Activated naive CD8-positive, alpha-beta T cell treated with anti-CD3 and anti-CD28 coated beads, Interleukin-2, amount 10 ng/mL, durations not matched to agents 7 days and 5 days (primary cell): ENCODE measurements at places on chromosomes 5 and 9.

DNA sequence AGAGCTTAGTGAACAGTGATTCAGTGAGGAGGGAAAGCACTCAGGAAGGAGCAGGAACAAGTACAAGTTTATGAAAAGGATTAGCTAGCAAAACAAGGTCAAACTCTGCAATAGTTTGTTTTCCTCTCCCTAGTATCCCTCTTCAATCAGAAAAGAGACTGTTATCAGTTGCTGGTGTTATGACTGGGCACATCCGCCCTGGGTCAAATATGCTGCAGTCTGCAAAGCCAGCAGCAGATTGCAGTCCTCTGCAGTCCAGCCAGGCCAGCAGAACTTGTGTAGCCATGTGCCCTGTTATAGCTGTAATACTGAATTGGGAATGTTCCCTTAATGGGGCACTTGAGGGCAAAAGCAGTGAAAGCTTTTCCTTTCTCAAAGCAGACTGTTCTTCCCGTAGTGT lies 12.0 kb downstream of the PCDHAC2 start:
- no peak for DNase-seq

DNA sequence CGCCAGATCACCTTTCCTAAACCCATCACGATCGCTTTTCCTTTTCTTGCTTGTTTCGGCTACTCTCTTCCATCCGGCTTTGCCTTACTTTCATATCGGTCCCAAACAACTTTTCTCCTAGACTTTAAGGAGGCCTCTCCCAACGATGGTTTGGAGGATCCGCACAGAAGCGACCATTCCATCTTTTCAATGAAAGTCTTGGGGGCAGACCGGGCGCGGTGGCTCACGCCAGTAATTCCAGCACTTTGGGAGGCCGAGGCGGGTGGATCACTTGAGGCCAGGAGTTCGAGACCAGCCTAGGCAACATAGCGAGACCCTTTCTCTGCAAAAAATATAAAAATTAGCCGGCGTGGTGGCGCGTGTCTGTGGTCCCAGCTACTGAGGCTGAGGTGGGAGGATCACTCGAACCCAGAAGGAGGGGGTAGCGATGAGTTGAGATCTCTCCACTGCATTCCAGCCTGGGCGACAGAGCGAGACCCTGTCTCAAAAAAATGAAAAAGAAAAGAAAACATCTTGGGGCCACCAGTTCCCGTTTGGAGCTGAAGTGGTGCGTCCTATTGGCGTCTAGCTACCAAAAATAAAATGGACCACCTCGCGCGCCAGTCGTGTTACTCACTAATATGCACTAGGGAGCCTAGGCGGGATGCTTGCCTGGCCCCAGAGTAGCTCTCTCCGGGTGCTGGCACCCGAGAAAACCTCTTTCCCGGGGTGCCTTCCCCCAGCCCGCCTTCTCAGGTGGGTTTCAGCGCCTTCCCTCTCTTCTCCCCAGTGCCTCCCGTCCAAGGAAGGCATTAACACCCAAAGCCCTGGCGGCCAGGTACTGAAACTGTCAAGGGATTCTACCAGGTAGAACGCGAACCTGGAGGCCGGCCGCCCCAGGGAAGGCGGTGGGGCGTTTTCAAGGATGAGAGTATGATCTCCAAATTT lies 800 bp upstream of the AP3B1 start:
- peak; percentile 64 for DNase-seq

GRCh38 chr9:131651160-131651559 lies 88.7 kb downstream of the RAPGEF1 start:
- no peak for DNase-seq

- DNase-seq: peak; percentile 28
Observed at GRCh38 chr9:72586388-72587130, 65.2 kb downstream of the TMC1 start.

- DNase-seq: no peak
Observed at GRCh38 chr9:2876726-2877125, 32.8 kb upstream of the PUM3 start.

- no peak for DNase-seq
Observed at GRCh38 chr5:80248378-80248777, 7.5 kb downstream of the SERINC5 start.

- DNase-seq: no peak
Observed at GRCh38 chr5:172458976-172459782, 4.9 kb upstream of the SH3PXD2B start.
